Forelimb muscle (tissue), 1 donor: ENCODE measurements at places on chromosomes 1 and 21. TPM values are rescaled to one million over a fixed set of nuclear protein-coding genes. Genes with fewer than 3 reads are reported as not detected.

Gene DIO1
- polyA plus RNA-seq = 0.37 TPM

Gene HLCS
- 10.9 TPM for polyA plus RNA-seq

Gene HIVEP3
- polyA plus RNA-seq = 2.1 TPM

Gene ARMH1
- polyA plus RNA-seq = 1.8 TPM
